Retina (tissue), 1 donor: ENCODE measurements at places on chromosomes 5 and 9.

GRCh38 chr5:96874631-96875030 is 1.7 kb upstream of the ERAP2 start:
- DNase-seq, result no peak

DNA sequence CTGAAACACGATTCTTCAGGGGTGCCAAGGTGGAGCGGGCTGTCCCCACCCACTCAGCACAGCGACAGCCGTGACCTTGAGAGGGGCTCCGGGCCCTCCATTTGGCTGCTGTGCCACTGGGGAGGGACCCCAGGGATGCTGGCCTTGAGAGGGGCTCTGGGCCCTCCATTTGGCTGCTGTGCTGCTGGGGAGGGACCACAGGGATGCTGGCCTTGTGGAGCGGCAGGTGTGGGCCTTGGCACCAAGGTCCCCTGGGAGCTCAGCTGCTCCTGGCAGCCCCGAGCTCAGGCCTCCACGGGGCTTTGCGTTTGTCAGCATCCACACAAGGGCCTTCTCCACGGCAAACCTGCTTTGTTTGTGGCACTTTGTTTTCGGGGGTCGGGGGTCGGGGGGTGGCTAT is 137.6 kb upstream of the LPCAT1 start:
- DNase-seq, result no peak

GRCh38 chr5:179187681-179188575 is 127.8 kb downstream of the ZNF354C start:
- DNase-seq, result no peak

GRCh38 chr9:127114606-127115005 is 7.8 kb downstream of the ANGPTL2 start:
- DNase-seq, result no peak

- DNase-seq, result no peak
Measured at GRCh38 chr9:532707-533106, 308.8 kb upstream of the DMRT1 start.

DNA sequence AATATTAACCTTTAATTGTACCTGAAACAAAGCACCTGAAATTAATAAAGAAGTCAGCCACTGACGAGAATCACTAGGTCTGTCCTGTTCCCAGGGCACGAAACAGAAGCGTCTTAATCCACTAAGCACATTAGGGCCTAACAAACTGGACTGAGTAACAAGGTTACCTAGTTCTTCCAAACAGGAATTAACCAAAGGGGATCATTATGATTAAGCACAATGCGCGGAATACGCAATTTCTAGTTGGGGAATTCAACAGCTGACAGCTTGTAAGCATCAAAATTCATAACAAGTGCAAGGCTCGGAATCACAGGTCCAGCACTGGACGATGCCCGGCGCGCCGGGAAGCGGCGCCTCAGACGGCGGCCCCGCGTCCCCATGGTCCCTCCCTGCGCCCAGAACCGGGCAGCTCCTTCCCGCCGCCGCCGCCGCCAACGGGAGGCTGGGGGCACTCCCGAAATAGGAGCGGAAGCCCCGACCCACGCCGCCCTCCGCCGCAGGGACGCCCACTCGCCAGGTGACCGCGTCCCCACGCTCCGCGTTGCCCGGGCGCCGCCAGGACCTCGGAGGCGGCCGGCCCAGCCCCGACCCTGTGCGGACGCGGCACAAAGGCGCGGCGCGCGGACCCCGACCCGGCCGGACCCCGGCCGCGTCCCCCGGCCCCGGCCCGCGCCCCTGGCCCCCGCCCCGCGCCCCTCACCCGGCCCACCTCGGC is 898 bp downstream of the CAMSAP1 start:
- peak; percentile 70 for DNase-seq

- no peak for DNase-seq
Measured at GRCh38 chr5:77176429-77176828, 34.1 kb upstream of the PDE8B start.

DNA sequence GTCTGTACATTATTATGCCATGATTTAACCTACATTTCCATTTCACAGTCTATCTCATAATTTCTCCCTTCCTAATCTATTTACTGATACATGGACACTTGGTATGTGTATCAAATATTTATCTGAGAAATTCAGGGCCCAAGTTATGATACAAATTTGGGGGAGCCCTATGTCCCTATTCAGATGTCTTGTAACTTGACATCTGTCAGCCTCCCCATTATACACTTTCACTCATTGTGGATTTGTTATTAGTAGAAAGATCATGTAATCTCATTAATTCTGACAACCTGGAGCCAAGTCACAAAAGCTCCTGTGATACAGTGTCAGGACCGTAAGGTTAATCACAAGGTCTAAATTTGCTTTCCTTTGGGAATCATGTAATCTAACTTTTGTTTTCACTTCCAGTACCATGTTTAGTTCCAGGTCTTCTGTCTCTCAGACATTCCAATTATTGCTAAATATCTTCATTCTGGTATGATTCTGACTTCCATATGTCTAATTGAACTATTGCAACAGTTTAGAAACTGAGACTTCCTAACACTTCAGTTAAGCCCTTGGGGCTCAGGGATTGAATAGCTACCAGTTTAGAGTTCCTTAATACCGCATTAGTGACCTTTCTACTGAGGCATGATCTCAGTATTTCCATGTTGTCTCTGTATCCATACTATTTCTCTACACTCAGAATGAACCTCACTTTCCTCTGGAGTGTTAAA is 182.9 kb upstream of the NUDT12 start:
- DNase-seq, result no peak

DNA sequence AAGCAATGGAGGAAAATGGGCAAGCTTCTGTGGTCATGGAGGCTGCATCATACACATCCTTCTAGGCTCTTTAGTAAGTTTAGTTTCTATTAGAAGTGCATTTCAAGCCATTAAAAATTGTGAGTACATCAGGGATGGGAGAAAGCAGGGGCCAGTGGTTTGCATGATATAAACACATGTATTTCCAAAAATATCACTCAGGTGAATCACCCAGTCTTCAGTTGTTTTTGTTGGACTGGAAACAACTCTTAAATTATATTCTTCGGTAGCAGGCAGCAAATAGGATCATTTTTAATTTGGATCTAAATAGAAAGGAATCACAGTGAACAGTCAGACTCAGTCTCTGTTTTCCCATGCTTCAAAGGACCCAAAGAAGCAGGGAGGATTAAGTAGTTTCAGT is 657.9 kb downstream of the TLR4 start:
- no peak for DNase-seq

- DNase-seq, result no peak
Measured at GRCh38 chr5:58674711-58675110, 91.8 kb downstream of the RAB3C start.

GRCh38 chr9:81717747-81718077 is 28.4 kb upstream of the TLE1 start:
- no peak for DNase-seq

DNA sequence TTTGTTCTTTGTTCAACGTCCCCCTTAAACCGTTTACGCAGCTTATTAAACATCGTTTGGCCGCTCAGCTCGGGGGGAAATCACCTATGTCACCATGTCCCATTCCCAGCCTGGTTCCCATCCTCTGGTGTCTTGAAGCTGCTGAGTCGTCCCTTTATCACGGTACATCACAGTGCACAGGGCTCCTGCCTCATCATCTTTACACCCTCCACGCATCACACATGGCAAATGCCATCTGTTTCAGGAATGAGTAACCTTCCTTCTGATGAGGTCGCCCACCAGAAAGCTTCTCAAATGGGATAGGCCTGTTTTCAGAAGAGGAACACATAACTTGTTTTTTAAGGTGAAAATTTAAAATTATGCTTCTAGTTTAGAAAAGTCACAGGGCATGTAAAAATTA is 7.9 kb upstream of the LHX6 start:
- DNase-seq, result no peak

DNA sequence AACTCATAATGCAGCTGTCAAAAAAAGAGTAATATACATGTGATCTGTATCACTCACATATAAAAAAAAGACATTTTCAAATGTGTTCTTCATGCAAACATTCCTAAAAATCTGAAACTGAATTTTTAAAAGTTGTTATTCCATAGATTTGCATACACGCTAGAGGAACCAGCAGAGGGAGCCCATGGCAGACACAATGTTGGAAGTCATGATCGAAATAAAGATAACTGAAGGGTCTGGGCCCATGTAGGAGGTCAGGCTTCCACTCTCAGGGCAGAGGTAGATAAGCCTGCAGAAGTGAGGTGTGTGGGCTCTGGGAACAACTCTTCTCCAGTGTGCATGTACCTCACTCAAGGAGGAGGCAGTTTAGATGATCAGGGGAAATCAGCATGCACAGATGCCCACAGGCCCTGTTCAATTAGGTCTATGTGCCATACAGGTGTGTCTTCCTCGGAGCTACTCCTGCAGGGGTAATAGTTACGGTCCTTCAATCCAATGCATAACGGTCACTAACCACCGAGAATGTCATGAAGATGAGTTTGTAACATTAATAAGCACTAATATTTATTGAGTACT is 208.6 kb downstream of the EPB41L4A start:
- peak; percentile 43 for DNase-seq

DNA sequence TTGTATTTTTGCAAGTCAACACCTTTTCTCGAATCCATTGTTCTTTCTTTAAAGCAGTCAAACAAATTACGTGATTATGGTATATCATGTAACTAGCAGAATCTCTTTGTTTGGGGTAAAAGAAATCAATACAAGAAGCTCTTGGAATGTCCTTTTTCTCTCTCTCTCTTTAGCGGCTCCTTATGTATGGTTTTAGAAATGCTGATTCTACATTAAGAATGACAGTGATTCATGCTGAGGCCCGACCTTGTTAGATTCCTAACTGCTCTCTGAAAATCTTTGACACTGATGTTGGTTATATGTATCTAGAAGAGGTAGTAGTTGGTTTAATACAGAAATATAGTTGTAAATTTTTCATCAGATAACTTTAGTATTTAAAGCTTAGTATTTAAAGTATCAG is 76.4 kb downstream of the SNX24 start:
- DNase-seq, result no peak

DNA sequence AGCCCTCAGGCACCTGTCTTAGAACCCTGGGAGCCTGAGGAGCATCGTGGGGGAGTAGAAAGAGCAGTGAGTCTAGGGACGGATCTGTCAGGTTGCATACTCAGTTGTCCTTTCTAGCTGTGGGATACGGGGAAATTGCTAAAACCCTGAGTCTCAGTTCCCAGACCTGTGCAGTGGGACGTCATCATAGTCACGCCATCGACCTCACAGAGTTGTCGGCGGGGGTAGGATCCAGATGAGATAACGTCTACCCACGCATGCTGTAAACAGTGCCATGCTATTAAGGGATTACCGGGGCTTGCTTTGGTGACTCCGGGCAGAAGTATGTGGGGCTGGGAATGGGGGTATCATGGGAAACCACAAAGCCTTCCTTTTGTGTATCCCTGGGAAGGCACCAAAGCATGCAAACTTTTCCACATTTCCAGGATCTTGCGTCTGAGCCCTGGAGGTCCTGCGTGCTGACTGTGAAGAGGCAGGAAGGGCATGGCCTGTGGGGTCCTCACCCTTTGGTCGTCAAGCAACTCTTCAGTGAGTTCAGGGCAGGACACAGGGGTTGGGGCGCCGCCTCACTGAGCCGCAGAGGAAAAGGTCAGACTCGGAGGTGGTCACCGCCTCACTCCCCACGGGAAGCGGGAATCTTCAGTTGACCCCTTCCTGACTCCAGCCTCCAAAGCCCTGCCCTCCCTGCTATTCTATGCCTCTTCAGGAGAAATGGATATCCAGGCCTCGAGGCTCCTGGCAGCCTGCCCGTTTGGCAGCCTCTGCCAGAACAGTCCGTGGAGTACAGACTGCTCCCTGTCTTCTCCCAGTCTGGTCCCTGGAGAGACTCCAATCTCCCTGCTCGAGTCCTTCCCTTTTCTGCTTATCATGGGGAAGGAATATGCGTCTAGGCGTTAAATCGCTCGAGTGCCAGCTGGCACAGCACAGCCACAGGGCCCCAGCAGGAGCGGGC is 186.8 kb upstream of the KLF9 start:
- DNase-seq, result peak; percentile 29

DNA sequence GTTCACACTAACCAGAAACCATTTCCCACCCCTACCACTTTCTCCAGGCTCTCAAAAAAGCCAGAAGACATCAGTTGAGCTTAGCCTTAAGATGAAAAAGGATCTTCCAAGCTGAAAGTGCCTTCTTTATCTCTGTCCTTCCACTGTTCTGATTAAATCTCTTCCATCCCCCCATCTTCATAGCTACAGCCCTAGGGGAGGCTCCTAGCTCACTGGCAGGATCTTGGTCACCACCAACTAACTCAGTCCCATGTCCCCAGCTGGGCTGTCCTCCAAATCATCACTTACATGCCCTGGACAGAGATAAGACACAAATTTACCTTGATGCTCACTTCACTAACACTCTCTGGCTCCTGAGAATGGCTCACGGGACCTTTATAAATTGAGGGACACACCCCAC is 14.3 kb downstream of the LCP2 start:
- DNase-seq, result no peak

GRCh38 chr5:180982008-180982741 is 6.5 kb upstream of the BTNL3 start:
- DNase-seq, result no peak

DNA sequence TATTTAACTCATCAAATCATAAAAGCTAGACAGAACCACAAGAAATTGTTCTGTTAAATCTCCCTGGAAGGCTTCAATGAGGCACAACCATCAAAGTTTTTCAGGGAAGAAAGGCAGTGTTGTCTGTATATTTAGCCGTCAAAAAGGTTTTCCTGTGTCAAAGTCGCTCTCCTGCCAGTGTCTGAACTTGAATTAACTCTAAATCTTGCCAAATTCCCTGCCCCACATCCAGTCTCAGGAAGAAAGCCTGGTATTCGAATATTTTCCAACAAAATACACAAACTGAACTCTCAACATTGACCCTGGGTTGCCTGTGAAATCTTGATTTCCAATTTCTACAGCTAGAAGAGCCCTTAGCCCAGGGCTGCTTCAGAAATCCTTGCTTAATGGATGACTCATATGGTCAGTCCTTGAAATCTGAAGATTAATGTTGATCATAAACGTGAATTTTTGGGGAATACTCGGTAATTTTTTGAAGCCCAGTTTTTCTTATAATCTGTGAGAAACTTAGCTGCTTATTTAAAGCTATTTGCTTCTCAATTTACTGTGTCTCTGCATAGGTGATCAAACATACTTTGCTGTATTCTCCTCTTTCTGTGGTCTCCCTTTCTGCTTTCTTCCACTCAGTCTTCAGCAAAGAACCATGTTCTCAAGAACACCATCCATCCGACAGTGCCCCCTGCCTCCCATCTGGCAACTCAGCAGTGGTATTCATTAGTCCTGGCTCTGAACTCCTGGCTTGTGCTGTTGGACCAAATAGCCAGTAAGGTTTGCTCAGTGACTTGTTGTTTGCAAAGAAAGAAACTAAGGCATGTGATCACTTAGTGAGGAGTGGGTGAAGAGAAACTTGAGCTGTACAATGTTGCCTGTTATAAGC is 58.9 kb downstream of the NREP start:
- no peak for DNase-seq

DNA sequence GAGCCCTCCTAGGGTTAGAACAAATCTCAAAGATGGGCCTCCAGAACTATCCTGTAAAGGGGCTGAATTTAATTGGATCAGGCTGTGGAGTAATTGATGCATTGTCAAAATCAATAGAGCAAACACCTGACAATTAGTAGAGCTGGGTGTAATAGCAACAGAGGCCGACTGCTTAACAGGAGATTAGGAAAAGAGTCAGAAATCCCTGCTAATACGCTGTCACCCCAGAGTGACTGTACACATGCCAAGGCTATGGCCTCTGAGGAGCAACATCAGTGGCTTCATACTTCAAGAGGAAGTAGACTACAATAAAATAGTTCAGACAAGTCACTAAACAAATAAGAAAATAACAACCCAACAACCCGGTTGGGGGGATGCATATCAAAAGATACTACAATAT is 18.7 kb upstream of the GRPEL2 start:
- no peak for DNase-seq
